Lung (tissue), 17 donors: ENCODE measurements at places on chromosomes 11 and 22. TPM values are rescaled to one million over a fixed set of nuclear protein-coding genes. Genes with fewer than 3 reads are reported as not detected.
A peak's percentile ranks its signal among the peaks of the same experiment; 100 is the strongest.

MAJIN gene
- total RNA-seq: 0.55 TPM

CLMP gene
- total RNA-seq: 13.9 TPM

ADAMTS8 gene
- 11.3 TPM for total RNA-seq

FHIP1B gene
- 42.0 TPM for total RNA-seq

RCOR2 gene
- 1.4 TPM for total RNA-seq

LRRC74B gene
- 0.97 TPM for total RNA-seq

DYNC2H1 gene
- total RNA-seq: 27.7 TPM

ART1 gene
- 0.68 TPM for total RNA-seq

- H3K4me1 ChIP-seq: no peaks in the 10 kb centered on the region
- no peak for DNase-seq
- no peak overlapping the region for H3K27ac ChIP-seq
- H3K27me3 ChIP-seq: no peaks in the 10 kb centered on the region
These were observed 4.2 kb downstream of the UNC93B1 start for GRCh38 chr11:67999704-68000103.

GRCh38 chr11:12186701-12187100, 76.3 kb downstream of the MICAL2 start:
- no peaks in the 10 kb centered on the region for H3K27me3 ChIP-seq
- H3K4me3 ChIP-seq: no peak overlapping the region
- no peak for DNase-seq
- H3K27ac ChIP-seq: no peak overlapping the region
- no peaks in the 10 kb centered on the region for H3K36me3 ChIP-seq

DNA sequence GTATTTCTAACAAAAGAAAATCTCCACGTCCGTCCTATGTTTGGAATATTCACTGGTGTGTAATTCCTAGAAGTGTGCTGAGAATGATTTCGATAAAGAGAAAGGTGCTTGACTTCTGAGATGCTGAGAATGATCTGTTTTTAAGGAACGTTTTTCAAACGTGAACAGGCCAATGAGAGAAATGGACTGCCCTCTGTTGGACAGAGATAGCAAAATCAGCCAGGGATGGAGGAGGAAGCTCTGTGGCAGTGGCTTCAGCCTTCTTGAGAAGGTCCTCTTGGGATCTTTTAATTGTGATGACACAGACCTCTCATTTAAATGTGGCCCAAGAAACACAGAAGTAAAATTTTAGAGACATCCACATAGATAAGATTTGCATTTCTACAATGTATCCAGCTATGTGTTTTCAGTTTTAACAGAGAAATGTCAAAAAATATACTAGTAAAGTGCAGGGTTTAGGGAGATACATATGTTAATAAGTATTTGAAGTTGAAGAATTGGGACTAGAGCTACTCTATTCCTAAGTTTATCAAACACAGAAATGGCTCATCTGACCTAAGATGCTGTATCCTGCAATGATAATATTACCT, 84.0 kb upstream of the RCN1 start:
- peak; percentile 22 for DNase-seq
- H3K36me3 ChIP-seq: no peaks in the 10 kb centered on the region
- no peak overlapping the region for H3K27ac ChIP-seq
- no peaks in the 10 kb centered on the region for H3K4me1 ChIP-seq
- peaks cover 2% of the 10 kb centered on the region for H3K27me3 ChIP-seq
- no peak overlapping the region for H3K4me3 ChIP-seq

GRCh38 chr11:36453678-36454077, 56.4 kb downstream of the TRAF6 start:
- H3K27ac ChIP-seq: no peak overlapping the region
- H3K36me3 ChIP-seq: no peaks in the 10 kb centered on the region
- H3K4me1 ChIP-seq: peaks cover 7% of the 10 kb centered on the region
- no peak for DNase-seq
- no peaks in the 10 kb centered on the region for H3K27me3 ChIP-seq

GRCh38 chr22:50278461-50278860, 8.3 kb upstream of the MAPK11 start:
- H3K4me1 ChIP-seq: peaks cover 6% of the 10 kb centered on the region
- no peaks in the 10 kb centered on the region for H3K27me3 ChIP-seq
- no peak overlapping the region for H3K27ac ChIP-seq
- H3K4me3 ChIP-seq: no peak overlapping the region

DNA sequence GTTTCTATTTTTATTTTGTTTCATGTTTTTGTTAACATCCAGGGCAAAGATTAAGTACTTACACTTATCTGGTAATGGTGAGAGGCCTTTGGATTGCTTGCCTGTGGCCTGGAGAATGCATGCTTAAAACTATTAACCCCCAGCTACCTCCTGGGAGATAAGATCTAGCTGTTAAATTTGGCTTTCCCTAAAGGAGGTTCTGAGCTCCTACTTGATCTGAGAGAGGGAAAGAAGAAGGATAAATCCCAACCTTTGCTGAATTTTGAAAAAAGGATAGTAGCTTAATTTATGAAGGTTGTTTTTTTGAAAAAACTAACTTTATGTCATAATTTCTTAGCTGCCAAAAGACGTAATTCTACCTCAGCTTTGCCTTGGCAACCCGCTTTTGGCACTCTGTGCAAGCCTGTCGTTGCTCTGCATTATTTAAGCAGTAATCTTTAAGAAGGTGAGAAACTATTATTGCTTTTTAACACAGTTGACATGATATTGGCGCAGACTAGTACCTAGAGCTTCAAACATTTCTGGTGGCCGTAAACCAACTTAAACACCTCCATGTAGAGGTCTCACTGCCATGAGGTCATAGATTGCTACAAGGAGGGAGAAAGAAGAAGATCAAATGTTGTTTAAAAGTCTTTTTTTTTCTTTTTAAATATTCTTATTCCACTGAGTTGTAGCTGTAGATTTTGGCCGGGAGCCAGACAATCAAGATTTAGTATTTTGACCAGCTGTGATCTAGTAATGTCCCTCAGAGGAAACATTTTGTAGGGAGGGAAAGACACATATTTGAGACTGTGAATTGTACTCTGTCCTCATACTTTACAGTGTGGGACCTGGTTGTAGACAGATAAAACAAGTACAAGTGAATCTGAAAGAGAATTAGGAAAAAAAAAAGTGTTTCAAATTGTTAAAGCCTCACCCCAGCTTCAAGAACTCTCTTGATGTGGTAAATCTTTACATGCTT, 74.4 kb downstream of the WNT11 start:
- no peaks in the 10 kb centered on the region for H3K36me3 ChIP-seq
- peak overlapping the region; percentile 46 for H3K27ac ChIP-seq
- H3K4me1 ChIP-seq: peaks cover 53% of the 10 kb centered on the region
- no peak overlapping the region for H3K4me3 ChIP-seq
- H3K27me3 ChIP-seq: no peaks in the 10 kb centered on the region

DNA sequence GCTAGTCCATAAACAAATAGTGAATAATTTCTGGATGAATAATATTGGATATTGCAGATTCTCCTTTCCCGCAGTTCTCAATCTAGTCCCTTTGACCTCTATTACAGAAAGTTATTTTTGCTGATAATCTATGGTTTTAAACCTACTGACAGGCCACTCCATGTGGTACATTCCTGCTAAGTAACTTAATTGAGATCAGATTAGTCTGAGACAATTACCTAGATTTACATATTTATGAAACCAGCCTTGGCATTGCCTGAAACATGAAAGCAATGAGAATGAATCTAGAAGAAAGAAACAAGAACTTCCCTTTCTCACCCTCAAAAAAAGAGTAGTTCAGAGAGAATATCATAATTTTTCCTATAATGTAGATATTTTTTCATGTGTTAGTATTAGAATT, 964.2 kb downstream of the JRKL start:
- no peaks in the 10 kb centered on the region for H3K36me3 ChIP-seq
- no peak overlapping the region for H3K4me3 ChIP-seq
- no peak for DNase-seq

DNA sequence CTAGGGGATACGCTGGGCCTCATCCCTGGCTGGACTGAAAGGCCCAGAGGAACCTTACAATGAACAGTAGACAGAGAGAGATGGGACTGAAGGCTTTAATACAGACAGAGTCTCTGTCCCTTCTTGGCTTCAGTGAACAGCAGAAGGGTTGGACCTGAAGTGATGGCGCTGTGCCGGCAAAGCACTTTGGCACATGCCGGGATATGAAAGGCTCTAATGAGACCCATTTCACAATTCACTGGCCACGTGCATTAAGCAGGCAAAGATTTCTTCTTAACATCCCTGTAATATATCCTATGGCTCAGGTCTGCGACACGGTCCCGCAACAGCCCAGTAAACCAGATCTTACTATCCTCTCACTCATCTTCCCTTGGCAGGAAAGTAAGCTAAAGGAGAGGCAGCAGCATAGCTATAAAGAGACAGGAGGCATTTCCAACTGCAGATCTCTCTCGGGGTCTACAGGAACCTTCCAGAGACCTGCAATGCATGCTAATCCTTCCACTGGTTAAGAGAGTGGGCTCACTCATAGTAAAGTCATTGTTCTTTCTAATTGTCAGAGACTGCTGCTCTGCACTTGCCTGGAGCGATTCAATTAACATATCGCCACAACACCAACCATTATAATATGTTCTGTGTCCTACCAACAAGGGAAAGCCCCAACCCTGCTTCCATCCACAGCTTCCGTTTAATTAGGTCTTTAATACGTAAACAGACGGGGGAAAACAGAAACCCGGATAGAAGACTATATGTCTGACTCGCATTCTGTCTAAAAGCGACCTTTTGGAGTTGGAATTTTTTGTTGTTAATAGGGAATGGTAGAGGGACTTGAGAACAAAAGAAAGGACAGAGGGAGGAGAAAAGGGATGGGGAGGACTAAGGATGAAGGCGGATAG, 1179.0 kb downstream of the LRRC4C start:
- DNase-seq: no peak
- no peak overlapping the region for H3K4me3 ChIP-seq
- no peak overlapping the region for H3K27ac ChIP-seq
